ENCODE measurements at places on chromosomes 16 and 17.
A peak's percentile ranks its signal among the peaks of the same experiment; 100 is the strongest.

DNA sequence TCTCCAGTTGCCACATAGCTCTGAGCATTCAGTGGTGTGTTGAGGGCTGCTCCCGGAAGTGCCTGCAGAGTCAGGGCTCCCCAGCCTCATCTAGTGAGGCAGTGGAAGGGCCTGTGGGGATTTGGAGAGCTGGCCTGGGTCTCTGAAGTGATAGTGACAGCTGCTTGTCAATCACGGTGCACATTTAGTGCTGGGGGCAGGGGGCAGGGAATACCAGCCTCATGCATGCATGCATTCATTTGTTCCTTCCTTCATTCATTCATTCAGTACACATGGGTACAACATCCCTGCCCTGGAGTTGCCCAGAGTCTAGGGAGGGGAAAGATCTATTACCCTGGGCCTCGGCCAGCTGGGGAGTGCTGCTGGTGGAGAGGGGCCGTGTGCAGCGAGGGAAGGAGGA, 11.3 kb upstream of the STH start:
- no peak for DNase-seq

DNA sequence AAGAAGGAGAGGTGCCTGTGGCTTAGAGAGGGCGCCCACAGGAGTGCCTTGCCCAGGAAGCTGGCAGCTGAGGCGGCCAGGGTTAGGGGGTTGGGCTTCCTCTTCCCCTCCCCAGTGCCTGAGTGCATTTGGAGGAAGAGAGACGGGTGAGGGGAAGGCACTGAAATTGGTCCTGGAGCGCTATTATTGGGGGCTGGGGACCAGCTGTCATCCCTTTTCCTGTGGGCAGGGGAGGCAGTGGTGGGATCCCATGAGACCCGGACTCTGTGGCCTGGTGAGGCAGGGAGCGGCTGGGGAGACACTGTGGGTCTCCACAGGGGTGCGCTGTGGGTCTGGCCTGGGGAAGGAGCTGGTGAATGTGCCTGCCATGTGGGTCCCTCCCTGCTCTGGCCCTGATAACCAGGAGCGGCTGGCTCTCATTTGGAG, 259.7 kb downstream of the SEC14L1 start:
- peak; percentile 82 for DNase-seq

- DNase-seq = no peak
Measured at GRCh38 chr17:81493198-81494038, 19.2 kb downstream of the ACTG1 start.

GRCh38 chr16:51880776-51881175, 666.2 kb downstream of the TOX3 start:
- DNase-seq = no peak

- no peak for DNase-seq
Measured at GRCh38 chr16:56343661-56344517, 81.5 kb downstream of the AMFR start.

DNA sequence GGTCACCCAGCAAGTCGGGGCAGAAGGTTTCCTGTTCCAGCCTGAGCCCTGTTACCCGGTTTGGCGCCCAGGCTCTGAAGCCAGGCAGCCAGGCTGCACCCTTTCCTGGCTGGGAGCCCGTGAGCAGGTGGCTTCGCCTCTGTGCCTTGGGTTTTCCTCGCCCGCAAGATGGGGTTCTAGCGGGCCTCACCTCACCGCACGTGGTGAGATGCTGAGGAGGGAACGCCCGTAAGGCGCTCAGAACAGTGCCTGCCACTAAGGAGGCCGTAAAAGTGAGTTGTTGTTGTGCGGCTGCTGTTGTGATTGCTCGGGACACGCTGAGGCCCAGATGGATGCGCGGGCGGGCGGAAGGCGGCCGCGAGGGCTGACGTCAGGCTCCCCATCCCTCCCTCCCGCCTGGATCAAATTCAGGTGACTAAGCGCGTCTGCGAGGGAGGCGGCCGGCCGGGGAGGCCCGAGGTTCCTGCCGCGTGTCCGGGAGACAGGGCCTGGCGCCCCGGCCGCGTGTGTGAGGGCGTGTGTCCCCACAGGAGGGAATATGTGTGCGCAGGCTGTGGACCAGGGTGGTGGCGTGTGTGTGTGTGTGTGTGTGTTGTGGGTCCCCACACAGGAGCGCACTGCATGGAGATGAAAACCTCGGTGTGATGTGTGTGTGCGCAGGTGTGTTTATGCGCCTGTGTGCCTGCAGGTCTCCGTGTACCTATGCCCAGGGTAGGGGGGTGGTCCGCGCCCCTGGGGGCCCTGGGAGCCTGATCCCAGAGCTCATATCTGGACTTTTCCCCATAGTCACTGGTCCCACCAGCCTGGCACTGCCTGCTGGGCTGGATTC, 4.3 kb downstream of the CAMKK1 start:
- no peak for DNase-seq

Data from stimulated activated CD4-positive, alpha-beta T cell treated with anti-CD3 and anti-CD28 coated beads, Interleukin-1b, Interleukin-23, amount 100 ng/mL, for 48 hours (primary cell).